ENCODE measurements at places on chromosomes 5 and 9.

DNA sequence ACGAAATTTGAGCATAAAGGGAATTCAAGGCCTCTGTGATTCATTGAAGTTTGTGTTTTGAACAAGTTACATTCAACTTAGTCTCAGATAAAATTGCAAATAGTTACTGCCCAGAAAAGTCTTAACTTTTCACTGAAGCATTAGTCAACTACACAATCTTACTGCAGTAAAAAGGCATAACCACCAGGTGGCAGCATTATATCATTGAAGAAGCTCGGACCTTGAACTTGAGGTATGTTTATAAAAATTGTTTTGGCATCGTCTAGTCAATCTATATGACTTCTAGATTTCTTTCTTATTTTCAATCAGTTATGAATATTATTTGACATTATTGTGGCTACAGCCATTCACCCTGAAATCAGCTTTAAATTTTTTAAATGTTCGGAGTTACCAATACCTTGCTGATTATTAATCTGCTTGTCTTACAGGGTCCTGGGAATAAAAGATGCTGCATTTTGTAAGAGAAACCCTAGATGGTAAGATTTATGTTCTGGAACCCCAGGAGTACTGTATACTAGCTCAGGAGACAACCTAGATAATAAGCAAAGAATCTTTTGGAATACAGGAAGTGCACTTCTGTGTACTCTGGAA, 83.9 kb upstream of the GRAMD2B start:
- DNase-seq: no peak

DNA sequence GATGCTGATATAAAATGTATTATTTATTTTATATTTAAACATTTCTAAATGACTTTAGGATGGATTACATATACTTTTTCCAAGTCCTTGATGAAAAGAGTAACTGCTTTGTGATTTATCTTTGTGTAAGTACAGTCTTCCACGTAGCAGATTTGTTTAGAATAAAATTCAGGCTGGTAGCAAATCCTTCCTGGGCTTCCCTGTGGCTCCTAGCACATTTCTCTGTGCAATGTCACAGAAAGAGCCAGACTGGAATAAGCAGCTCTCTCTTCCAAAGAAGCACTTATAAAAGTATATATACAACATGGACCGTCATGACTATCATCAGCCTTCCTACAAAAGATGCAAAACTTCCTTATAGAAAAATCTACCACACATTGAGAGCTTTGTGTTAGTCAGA, 388.6 kb downstream of the ACTL7B start:
- no peak for DNase-seq

GRCh38 chr5:131226899-131227298, 37.0 kb upstream of the CDC42SE2 start:
- no peak for DNase-seq

DNA sequence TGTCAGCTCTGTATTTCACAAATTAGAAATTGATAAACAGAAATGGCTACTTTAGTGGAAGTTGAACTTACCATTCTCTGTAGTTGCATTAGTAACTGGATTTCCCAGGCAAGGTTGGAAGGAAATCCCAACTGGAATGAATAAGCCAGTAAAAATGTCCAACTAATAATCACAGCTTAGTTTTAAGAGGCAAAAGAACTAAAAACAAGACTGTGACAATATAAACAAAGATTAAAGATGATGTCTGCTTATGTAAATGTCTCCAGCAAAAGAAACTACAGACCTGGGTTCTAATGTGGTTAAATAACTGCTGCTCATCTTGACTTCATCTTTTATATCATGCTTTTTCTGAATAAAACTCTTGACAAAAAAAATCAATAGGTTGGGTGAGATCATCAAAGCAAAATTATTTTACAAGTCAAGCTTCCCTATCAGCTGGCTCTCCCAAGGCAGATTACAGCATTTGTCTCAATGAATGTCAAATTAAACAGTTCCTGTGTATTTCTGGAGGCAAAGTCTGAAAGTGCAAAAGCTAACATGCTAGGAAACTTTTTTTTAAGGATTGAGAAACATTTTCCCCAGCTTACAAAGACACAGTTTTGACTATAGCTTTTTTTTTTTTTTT, 62.3 kb upstream of the HMHB1 start:
- no peak for DNase-seq

GRCh38 chr5:126848253-126848652, 71.3 kb downstream of the LMNB1 start:
- DNase-seq: no peak

- DNase-seq: peak; percentile 17
Observed at GRCh38 chr5:38556599-38557307, at the start of gene LIFR. Gene LIFR, minus strand, starts transcription at chr5:38556646. Its CDS starts 25,999 bp downstream, at chr5:38530647.

GRCh38 chr5:68279984-68280383, 64.4 kb downstream of the PIK3R1 start:
- no peak for DNase-seq

DNA sequence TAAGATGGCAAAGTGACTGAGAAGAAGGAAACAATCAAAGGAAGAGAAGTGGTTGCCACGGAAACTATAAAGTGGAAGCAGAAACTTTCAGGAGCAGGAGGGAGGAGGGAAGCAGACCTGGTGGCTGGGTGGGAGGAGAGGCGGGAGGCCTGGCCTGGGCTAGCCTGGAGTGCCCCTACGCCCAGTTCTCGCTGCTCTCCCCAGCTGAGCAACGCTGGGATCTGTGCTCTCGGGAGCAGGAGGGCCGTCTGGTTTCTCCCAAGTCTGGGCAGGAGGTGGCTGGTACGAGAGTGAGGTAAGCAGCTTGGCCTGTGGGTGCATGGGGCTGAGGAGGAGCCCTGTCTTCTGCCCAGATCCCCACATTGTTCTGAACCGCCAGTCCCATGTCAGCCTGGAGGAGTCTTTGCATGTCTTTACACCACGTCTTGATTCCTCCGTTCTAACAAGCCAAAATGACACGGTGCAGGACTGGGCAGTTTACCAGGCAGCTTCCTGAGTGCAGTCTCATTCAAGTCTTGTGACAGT, 15.0 kb upstream of the DAB2IP start:
- no peak for DNase-seq

DNA sequence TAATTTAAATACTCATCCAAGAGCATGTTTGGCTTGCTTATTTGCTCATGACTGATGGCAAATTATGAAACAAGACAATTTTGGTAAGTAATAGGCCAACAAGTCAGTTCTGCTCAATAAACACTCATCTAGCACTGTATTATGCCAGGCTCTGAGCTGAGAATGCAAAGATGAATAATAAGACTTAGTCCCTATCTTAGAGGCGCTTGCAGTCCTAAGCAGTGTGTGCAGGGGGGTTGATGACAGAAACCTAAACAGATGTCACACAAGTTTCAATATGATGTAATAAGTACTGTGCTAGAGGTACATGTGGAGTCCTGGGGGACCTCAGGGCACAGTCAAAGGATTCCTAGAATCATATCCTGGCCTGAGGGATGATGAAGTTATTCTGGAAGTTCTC, 287.6 kb upstream of the ADRA1B start:
- DNase-seq: no peak

DNA sequence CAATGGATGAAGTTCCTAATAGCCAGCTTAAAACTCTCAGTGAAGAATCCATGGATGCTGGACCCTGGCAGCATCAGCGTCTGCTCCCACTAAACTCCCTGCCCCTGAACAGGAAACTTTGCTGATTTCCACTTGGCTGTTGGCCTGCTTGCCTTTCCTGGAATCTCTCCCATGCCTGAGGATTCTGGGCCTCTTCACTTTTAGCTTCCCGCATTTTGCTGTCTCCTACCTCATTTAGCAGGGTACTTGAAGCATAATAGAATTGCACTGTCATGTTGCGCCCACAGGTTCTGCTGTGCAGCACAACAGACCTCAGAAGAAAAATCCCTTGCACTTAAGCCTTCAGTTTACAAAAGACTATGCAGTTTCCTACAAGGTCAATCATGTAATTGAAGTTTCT, 127.6 kb downstream of the DROSHA start:
- DNase-seq: no peak

GRCh38 chr9:89428901-89429890, 68.7 kb downstream of the SEMA4D start:
- DNase-seq: no peak

- DNase-seq: no peak
Observed at GRCh38 chr9:135277219-135278201, 190.0 kb downstream of the OLFM1 start.

DNA sequence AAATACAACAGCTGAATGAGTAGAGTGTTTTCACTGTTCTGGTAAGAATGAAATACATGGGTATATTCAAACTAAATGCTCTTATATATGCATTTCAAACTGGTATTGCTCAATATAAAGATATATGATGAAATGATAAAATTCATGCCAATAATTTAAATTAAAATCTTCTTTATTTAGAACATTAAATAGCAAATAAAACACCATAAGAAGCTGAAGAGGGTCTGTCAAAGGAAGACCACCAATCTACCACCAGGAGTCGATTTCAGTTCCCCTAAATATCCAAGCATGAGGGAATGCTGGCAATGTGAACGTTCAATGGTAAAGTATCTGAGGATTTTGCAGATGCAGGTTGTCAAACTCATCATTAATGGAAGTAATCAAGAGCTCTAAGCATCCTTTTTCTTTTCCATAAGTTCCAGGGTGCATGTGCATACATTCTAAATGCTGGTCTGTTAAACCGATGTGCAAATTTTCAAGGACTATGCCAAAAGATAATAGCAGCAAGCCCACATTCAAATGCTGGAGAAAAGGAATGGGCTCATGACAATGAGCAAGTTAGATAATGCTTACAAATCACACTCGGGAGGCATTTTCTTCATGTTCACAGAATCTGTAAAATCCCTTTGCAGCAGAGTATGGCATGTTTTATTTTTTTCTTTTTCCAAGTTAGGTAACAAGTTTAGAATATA, 118.8 kb upstream of the MTAP start:
- DNase-seq: no peak

DNA sequence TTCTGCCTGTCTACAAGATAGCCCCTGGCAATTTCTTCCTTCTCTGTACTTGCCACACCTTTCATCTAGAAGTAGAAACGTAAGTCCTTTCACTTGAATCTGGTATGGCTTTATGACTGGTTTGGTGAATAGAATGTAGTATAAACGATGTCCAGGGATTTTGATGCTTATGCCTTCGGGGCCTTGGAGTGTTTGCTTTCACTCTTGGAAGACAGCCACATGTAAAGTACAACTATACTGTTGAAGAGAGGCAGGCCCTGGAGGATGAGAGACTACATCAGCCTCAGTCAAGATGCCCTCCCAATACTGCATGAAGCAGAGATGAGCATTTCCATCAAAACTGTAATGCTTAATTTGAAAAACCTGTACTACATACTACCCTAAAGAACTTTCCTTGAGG, 553.8 kb upstream of the C9orf72 start:
- DNase-seq: no peak

- DNase-seq: no peak
Observed at GRCh38 chr5:65874241-65874640, 52.1 kb upstream of the ERBIN start.

GRCh38 chr5:179223961-179224360, 121.3 kb downstream of the ADAMTS2 start:
- DNase-seq: no peak

DNA sequence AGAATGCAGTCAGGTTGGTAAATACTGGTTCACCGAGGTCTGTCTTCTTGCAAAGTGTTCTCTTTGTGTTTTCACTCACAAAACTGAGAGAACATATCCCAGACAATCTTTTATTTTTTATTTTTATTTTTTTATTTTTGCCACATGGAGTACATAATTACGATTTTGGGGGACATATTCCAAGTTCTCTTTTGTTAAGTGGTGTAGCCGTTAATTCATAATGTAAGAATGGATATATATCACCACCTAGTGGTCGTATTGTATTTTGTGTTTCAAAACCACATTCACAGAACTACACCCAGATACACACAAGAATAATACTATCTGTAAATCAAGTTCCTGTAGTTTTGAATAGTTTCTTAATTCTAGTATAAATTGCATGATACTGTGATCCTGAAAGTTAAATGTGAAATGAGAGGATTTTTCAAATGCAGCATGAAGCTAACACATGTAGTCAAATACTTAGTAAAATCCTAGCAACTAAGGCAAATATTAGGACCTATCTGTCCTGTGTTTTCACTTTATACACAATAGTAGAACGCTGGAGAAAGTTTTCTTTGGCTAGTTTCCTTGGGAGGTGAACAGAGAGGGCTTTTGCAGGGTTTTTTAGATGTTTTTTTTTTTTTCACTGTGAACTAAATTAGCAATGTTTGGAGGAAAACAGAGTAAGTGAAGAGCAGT, 92.7 kb downstream of the VCAN start:
- DNase-seq: no peak

GRCh38 chr5:77645158-77645994, 6.9 kb upstream of the OTP start:
- no peak for DNase-seq

DNA sequence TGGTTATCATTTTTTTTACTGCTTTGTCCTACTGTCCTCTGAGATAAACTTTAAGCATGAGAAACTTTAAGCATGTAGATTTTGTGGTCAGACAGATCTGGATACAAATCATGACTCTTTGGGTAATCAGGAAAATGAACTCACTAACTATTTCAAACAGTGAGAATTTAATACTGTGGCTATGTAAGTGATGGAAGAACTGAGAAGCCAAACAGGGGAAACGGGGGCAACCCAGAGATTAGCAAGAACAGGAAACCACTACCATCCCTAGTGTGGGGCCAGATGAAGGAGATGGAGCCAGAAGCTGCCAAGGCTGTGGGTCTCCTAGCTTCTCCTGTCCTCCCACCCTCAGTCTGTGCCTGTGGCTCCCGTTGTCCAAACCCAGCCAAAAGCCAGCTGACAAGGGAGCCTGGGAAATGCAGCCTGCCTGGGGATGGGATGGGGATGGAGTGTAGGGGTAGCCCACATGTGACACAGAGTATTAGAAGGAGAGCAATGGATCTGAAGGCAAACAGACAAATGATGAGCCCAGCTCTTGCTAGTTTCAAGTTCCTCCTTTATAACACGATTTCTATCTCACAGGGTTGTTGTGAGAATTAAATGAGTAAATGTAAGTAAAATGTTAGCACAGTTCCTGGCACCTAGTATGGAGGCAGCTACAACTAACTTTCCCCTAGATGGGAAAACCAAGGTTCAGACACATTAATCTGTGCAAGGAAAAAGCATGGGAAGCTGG, 27.7 kb upstream of the CDC23 start:
- DNase-seq: no peak

GRCh38 chr5:149313151-149313841, 32.0 kb upstream of the GRPEL2 start:
- DNase-seq: no peak

GRCh38 chr5:132905938-132906337, 32.5 kb downstream of the LEAP2 start:
- DNase-seq: no peak

- no peak for DNase-seq
Observed at GRCh38 chr5:61768692-61769281, 436.7 kb downstream of the ZSWIM6 start.

DNA sequence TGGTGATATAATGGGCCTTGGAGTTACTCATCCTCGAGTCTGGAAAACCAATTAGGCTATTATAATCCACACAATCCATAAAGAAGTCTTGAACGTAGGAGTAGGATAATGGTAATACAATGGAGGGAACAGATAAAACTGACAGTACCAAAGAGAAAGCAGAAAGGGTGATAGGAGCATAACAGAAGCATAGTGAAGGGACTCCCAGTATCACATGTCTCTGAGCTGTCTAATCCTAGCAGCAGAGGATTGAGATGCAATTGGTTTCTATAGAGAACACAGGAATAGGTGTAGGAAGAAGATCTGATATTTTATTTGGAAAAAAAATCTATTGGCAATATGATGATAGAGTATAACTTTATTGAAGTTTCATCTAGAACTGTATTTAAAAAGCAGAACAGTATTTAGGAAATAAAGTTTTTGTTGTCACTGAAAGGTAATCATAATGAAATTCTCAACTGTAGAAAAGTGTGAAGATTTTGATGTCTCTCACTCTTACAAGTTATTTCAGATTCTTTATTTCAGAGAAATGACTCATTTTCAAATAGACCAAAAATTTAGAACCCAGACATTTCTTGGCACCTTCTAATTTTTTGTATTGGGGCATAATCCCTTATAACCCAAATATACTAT, 25.4 kb downstream of the SRFBP1 start:
- DNase-seq: no peak
